ENCODE measurements at places on chromosomes 11 and 22.

DNA sequence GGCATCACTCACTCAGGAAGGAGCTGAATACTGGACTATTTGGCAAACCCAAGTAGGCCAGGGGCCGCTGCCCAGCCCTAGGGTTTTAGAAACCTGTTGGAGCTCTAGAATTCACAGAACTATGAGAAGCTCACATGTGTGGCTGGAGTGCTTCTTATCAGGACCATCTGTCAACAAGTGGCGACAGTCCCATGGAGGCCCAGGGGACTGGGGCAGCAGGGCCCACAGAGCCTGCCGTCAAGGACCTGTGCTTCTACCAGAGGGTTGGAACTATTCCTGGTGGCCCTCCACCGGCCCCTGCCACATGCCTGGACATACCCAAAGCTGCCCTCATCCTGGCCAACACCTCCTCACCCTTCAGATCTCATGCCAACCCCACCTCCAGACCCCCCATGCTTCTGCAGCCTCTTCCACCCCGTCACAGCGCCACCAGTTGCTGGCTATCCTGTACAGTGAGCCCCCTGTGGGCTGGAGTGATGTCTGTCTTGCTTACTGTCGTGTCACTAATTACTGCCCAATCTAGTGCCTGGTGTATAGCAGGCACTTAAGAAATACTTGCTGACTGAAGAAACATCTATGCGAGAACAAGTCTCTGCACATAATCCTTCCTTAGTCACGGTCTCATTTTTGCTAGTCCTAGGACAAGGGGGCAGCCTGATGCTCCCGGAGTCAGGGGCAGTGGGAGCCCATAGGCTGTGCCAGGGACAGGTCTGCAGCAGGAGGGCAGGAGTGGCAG is 27.2 kb upstream of the RASL10A start:
- no peak for DNase-seq

DNA sequence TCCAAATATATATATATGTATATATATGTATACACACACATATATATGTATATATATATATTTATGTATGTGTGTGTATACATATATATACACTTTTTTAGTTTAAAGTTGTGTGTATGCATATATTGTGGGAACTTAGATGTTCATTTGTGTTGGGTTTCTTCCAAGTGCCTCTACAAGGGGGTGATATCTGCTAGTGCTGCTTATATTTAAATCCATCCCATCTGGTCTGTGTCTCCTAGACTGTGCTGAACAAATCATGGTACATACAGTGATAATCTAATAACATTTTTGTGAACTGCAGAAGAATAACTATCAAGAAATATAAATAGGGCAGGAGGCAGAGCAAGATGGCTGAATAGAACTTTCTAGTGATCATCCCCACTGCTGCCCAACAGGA is 696.4 kb downstream of the LRRC4C start:
- DNase-seq: no peak

DNA sequence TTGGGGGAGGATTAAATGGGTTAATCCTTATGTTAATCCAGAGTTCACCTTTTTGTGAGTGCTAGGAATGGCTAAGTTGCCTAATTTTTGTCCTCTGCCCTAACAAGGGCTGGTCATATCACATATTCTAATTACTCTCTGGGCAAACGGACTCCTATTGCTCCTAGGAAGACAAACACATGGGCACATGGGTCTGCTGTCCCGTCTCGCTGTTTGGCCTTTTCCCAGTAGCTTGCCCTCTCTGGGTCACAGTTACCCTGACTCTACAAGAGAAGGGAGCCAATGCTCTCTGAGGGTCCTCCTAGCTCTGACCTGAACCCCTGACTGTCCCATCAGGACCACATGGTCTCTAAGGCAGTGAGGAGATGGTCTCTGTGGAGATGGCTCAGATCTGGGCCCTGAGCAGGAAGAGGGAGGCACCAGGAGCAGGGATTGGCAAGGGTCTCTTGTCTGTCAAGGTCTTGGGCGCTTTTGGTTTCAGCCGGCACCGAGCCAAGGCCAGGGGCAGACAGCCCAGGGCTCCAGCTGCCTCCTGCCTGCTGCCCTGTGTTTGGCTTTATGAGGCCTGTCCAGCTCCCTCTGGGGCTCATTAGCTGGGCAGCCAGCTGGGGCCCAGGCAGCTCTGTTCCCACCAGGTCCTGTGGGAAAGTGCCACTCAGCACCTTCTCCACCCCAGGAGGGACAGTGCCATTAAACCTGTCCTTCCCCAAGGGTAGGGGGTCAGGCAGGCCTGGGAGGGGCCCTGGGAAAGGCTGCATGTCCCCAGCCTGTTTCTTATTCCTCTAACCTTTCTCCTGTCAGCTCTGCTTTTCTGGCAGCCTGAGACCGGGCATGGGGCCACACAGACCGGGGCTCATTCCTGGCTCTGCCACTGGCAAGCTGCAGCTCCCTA is 559.9 kb downstream of the MN1 start:
- DNase-seq: no peak

GRCh38 chr11:3712274-3712673 is 41.1 kb upstream of the CHRNA10 start:
- no peak for DNase-seq

DNA sequence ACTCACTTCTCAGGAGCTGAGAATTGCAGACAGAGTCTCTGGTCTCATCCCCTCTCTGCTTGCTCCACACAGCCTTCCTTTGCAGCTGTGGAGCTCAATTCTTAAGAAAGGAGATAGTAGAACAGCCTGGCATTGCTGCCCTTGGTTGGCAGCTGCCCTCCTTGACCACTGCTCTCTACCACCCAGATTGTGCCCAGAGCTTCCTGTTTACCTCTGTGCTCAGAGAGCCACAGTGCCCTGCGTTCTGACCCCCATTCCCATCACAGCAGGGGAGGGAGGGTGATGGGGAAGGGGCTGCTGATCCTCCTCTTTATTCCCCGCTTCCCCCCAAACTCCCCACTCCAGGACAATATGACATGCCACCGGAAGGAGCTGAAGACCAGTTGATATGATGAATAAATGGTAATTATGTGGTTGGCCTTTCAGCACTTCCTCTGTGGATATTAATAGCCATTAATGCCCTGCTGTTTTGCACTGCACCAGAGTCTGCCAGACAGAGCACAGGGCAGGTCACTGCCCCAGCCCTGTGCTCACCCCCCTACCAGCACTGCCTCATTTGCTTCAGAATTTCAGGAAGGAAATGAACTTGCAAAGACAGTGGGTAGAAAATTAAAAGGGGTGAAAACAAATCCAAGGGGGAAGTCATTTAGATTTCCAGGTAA is 426.8 kb upstream of the CADM1 start:
- no peak for DNase-seq

DNA sequence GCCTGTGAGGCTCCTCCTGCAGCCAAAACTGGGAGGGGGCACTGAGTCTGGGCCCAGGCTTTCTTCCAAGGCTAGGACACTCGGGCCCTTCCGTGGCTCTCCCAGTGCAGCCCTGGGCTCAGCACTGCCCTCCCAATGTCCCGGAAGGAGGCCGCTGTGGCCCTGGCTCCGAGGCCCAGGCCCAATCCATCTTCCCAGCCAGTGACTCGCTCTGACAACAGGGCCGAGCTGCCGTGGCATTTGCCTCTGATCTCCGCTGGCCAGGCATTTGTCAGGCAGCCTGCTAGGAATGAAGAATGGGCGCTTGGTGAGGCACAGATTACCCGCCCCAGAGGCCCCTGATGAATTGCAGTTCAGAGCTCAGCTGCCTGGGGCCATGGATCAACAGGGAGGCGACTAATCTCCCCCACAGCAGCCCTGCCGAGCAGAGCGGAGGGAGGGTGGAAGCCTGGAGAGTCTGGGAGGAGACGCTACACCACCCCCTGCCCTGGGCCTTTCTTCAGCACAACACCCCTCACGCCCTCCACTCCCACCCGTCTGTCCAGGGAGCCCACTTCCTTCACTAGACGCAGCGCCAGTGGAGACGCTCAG is 8.3 kb downstream of the FXYD2 start:
- no peak for DNase-seq

DNA sequence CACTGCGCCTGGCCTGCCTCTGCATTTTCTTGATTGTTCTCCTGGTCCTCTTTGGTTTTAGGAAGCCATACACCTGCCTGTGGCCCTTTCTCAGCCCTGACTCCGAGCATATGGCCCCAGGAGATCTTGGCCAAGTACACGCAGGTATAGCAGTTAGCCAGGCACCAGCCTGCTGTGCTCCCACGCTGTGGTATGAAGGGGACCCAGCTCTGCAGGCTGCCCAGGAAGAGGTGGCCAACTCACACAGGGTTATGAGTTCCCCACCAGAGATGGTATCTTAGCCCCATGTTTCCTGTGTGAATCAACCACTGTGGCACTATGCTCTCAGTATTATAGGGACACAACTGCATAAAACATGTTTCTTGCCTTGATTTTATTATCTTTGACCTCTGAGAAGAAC is 31.1 kb downstream of the SGSM3 start:
- peak; percentile 40 for DNase-seq

DNA sequence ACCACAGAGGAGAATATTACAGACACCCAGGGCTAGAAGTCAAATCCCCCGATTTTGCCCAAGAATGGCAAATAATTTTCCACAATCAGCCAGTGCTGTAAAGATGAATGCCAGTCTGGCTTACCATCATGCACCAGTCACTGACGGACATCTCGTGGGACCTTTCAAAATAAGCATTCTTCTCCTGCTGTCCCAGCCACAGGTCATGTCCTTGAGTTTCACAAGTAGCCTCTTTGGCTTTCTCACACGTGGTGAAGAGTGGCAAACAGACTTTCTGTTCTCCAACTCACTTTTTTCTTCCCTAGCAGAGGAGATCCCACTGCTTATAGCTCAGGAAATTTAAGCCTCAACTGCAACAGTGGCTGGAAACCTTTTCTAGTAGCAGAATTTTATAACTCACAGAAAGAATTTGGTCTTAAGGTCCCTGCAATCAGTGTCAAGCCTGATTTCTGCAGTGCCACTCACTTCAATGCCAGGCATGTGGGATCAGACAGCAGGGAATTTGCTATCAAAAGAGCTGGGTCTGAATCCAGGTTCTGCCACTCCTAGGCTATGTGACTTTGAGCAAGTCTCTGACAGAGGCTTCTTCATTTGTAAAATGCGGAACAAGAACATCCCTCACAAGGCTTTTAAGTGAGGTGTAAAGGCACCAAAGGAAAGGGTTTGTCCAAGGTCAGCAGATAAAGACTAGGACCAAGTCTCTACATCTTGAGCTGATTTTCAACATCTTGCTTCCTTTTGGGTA is 3.6 kb downstream of the PIK3IP1 start:
- DNase-seq: no peak

DNA sequence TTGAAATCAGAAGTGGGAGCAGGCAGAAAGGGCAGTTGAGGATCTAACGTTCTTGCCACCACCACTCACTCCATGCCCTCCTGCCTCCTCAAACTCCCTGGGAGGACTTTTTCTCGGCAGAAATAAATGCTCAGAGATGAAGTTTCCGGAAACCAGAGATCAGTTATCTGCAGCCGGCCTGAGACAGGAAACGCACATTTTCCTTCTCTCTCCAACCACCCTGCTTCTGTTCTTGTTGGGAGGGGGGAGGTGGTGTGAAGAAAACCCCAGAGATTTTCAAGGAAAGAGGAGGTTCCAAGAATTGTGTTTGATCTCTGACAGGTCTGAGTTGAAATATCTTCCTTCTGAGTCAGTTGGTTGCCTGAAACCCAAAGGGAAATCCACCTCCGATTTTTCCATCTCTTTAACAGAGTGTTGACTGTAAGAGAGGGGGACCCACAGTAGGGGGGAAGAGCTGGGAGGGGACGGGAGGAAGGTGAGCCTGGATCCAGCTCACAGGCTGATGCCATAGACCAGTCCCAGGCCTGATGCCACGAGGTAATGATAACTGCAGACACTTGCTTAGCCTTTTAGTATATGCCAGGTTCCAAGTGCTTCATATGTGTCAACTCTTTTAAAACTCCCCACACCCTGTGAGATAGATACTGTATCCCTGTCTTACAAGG is 100.8 kb downstream of the TRAF6 start:
- DNase-seq: peak; percentile 11

GRCh38 chr22:38549101-38549894 is 20.7 kb downstream of the DMC1 start:
- no peak for DNase-seq

- no peak for DNase-seq
Measured at GRCh38 chr22:49566141-49566541, 261.5 kb downstream of the BRD1 start.

- no peak for DNase-seq
Measured at GRCh38 chr11:80899381-80899780, 1458.6 kb upstream of the TENM4 start.

- DNase-seq: no peak
Measured at GRCh38 chr22:19636696-19637407, 77.5 kb upstream of the SEPTIN5 start.

- no peak for DNase-seq
Measured at GRCh38 chr22:42693055-42693762, 27.5 kb downstream of the A4GALT start.

GRCh38 chr11:46335890-46336562 is 11.2 kb upstream of the DGKZ start:
- no peak for DNase-seq

GRCh38 chr11:85922367-85922766 is 67.2 kb downstream of the CCDC83 start:
- no peak for DNase-seq

DNA sequence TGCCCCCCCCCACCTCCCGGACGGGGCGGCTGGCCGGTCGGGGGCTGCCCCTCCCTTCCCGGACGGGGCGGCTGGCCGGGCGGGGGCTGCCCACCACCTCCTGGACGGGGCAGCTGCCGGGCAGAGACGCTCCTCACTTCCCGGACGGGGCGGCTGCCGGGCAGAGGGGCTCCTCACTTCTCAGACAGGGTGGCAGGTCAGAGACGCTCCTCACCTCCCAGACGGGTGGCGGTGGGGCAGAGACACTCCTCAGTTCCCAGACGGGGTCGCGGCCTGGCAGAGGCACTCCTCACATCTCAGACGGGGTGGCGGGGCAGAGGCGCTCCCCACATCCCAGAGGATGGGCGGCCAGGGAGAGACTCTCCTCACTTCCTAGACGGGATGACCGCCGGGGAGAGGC is 24.0 kb downstream of the RNF185 start:
- no peak for DNase-seq

GRCh38 chr11:76624500-76625379 is 45.8 kb downstream of the LRRC32 start:
- DNase-seq: no peak

GRCh38 chr11:114133548-114134329 is 74.2 kb downstream of the ZBTB16 start:
- DNase-seq: no peak

GRCh38 chr11:15638386-15638787 is 523.7 kb downstream of the INSC start:
- no peak for DNase-seq

DNA sequence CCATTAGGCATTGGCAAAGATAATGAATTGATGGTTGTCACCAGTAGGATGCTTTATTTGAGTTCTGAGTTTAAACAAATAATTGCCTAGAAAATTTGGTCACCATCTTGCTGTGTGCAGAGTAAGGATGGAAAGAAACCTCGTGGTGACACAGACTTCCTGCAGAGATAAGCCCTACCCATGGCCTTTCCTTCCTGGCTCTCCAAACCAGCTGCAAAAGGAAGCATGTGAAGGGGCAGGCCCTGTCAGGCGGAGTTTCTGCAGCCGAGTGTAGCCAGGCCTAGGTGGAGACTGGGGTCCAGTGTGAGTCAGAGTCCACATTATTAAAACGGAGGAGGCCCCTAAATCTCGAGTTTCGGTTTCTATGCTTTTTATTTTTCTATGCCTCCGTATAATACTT is 83.1 kb upstream of the ADSL start:
- no peak for DNase-seq

Measured in activated CD4-positive, alpha-beta T cell treated with anti-CD3 and anti-CD28 coated beads, Interleukin-2, amount 50 U/mL, for 1 hour (primary cell).